ENCODE measurements at places on chromosomes 6 and 20.

DNA sequence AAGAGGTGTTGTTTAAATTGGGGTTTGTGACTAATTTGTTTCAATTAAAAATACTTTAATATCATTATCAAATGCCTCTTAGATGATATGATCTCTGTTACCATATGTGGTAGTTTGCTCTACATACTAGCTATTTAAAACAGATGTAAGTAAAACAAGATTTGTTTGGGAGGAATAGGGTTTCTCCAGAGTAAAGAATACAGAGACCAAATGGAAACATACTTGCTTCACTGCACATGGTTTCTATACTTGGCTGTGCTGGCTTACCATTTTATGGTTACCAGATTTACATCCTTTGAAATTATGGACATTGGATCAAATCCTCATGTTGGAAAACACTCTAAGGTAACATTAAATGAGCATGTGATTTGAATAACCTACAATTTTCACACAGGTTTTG lies 588.3 kb downstream of the CD109 start:
- DNase-seq = no peak

DNA sequence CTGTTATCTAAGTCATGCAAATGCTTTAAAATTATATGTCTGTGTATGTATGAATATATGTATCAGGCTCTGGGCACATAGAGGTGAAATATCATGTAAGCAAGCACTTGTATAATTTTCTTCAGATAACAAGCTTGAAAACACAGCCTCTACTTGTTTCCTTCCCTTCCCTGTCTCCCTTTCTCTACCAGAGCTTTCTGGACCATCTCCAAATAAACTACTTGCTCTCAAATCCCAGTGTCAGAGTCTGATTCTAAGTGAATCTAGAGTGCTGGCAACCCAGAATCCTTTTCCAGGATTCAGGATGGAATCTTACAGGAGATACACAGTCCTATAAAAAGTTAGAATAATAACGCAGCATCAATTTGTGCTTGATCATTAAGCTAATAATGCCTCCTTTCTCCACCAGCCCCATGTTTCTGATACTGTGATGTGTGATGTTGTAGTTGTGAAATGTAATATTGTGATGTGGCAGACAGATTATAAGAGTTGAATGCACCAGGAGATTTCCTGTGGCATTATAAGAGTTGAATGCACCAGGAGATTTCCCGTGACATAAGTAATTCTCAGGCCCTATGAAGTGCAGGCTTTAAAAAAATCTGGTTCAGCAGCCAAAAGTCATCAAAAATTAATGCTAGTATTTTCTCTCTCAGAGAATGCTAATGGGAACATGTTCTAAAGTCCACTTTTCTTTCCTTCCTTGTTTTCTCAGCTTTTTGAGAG lies 89.6 kb downstream of the PCSK2 start:
- DNase-seq = no peak

- peak; percentile 6 for DNase-seq
Measured at GRCh38 chr6:166958926-166959861, 2.8 kb upstream of the RNASET2 start.

DNA sequence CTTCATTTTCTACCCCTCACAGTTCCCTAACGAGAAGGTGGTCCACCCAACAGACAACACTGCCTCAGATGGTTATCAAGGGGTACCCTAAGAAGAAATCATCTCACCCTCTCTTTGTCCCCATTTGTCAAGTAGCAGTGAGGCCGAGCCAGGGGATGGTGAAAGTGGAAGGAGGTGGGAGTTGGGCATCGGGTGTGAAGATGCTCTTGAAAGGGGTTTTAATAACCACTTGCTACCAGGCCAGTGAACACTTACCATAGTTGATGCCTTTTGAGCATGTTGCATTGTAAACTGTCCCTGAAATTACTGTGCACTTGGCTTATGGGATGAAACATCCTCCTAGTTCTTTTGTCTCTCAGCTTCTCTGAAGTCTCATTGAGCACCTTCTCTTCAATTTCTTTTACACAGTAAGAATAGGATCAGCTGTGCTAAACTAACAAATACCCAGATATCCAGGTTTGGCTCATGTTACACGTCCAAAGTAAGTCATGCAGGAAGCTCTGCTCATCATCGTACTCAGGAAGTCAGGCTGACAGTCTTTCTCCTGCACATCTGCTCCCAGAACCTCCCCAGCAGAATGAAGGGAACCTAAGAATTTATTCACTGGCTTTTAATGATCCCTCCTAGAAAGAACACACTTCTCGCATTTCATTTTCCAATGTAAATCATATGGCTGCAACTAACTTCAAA lies 13.3 kb downstream of the HLA-DPB1 start:
- no peak for DNase-seq

GRCh38 chr6:129645830-129646579 lies 64.0 kb downstream of the ARHGAP18 start:
- DNase-seq = no peak

GRCh38 chr6:31927242-31927862 lies at the start of gene C2:
Gene C2, plus strand, starts transcription at chr6:31927717. Its CDS starts 36 bp downstream, at chr6:31927753.
- no peak for DNase-seq

- DNase-seq = no peak
Measured at GRCh38 chr6:70684794-70685493, 17.3 kb downstream of the SMAP1 start.

DNA sequence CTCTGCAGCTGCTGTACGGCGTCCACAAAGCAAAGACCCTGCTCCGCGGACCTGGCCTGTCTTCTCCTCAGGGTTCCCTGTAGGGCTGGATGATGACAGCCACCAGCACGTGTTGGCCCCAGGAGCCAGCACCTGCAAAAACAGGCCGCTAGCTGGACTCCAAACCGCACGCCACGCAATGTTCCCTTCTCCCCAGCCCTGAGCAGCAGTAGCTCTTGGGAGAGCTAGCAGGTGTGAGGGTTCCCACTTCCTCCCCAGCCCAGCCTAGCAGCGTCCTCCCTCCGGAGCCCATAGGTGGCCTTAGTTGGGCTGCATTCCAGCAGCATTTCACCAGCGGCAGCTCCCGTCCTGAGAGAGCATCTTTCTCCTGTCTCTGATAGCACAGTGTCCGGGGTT lies 42.3 kb downstream of the DACT2 start:
- DNase-seq = no peak

DNA sequence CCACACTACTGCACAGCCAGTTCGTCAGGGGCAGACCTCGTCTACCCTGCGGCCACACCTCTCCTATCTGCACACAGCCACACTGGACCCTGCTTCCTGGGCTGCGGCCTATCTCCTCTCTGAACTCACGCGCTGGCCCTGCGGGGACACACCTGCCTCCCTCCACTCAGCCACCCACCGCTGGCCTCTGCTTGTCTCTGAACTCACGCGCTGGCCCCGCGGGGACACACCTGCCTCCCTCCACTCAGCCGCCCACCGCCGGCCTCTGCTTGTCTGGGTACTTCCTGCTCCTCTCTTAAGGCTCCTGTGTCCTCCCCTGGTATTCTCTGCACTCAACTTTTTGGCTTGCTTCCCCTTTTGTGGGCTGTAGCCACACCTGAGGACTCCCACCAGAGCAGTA lies 52.3 kb downstream of the HUS1B start:
- no peak for DNase-seq

DNA sequence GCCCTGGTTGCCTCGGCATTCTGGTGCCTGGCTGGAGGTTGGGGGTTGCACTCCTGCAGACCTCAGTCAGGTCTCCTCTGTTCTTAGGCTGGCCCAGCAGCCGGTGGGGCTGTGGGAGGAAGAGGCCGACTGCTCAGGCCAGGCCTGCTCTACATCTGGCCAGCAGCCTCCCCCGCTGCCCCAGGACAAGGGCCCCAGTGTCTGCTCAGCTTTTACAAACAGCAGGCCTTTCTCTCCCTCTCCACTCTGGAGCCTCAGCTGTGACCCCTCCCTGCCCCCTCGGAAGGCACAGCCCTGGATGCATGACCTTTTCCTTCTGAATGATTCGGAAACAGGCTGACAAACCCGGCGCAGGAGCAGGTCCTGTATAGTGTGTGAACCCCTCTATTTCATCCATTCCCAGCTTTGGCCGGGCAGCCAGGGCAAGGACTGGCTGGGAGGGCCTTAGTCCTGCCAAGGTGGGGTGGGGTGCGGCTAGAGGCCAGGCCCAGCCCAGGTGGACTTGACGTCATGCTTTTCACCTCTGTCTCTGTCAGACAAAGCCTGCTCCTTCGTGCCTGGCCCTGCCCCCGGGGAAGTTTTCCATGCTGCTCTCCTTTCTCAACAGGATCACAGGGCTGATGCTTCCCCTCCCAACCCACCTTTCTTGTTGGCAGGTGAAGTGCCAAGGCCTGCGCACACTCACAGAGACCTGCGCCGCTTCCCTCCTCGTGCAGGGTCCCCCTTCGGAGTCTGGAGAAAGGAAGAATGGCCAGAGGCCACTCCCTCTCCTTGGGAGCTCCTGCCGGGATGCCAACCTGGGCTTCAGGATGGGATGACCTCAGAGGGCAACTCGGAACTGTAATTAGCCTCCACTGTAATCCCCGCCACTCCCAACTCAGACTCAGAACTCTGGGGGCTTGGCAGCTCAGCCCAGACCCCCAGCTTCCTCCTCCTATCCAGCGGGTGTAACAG lies 10.1 kb upstream of the ITPR3 start:
- no peak for DNase-seq

- DNase-seq = no peak
Measured at GRCh38 chr6:168160506-168161370, 81.7 kb upstream of the FRMD1 start.

- DNase-seq = no peak
Measured at GRCh38 chr20:63085151-63085861, 78.5 kb upstream of the BHLHE23 start.

DNA sequence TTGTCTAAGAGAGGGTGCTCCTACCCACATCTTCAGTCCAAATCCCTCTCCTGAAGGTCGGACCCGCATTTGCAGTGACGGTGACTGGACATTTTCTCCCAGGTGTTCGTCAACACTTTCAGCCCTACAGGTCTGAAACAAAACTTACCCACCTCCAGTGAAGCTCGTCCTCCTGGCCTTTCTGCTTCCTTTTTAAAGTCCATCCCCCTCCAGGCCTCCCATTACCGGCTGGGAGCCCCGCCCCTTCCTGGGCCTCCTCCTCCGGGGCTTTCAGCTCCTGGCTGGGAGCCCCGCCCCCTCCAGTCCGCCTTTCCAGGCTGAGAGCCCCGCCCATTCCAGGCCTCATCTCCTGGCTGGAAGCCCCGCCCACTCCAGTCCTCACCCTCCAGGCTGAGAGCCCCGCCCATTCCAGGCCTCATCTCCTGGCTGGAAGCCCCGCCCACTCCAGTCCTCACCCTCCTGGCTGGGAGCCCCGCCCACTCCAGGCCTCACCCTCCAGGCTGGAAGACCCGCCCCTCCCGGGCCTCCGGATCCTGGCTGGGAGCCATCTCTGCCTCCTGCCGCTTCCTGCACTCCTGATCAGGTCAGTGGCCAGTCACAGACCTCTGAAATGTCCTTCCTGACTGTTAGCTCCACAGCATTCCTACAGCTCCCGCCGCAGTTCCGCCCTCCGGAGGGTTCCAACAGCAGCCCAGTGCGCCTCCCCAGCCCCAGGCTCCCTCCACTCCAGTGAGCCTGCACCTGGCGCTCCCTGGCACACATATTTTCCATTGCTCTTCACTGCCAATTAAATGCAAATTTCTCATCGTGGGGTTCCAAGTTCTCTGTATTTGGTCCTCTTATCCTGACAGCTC lies 98.5 kb downstream of the LY86 start:
- peak; percentile 93 for DNase-seq

- DNase-seq = peak; percentile 27
Measured at GRCh38 chr6:22026164-22026678, 270.6 kb downstream of the PRL start.

- no peak for DNase-seq
Measured at GRCh38 chr6:151448623-151449022, 3.3 kb downstream of the RMND1 start.

DNA sequence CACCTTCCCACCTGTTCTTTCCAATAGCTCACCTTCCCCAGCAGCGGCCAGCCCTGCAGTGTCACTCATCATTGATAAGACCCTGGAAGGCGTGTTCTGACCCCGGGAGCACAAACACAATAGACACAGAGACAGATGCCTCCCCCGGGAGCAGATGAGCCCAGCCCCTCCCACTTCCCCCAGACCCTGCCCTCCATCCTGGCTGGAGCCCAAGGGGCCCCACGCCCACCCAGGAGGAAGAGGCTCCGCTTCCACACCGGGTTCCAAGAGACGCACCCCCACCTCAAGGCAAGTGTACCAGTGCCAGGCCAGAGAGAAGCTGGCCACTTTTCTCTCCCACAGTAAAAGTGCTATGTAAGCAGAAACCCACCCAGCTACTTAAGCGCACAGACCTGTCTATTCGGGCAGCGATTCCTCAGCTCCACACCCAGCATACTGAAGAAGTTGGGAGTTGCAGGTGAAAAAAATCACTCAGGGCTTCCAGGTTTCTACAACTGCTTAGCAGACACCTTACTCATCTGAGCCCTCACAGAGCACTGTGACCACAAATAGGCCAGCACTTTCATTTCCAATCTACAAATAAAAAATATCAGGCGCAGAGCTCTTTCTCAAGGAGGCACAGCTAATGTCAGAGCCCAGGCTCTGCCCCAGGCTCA lies 93.4 kb upstream of the NXT1 start:
- no peak for DNase-seq

All from DMS153 (cell line).